NCI-H510A treated with DMSO at 0.1 percent for 48 hours (cell line): ENCODE measurements at places on chromosomes 7 and 10.
A peak's percentile ranks its signal among the peaks of the same experiment; 100 is the strongest.

DNA sequence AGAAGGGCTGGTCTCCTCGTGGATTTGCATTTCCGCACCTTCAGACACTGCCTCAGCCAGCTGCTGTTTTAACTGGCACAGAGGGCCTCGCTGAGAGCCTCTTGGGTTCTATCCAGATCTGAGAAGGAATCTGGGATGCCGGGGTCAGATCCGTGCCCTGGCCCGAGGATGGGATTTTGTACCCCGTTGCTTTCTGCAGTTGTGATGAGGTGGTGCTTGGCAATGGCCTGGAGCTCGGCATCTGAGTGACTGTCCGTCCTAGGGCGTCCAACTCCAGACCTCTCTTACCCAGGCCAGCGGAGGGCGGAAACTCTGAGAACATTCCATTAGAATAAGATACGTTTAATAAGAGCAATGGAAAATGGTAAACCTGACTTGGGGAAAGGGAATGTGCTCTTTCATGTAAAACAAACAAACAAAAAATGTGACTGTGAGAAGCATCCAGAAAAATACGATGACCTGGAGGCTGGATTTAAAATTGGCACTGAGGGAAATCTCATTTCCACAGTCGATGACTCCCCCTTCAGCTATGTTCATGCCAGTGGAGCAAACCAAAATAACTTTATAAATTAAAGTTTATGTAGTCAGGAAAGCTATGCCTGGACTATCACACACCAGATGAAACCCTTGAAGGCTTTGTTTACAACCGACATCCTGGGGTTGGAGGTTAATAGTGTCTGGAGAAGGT is 39.6 kb downstream of the GRK5 start:
- peak; percentile 71 for DNase-seq

GRCh38 chr7:159126311-159127260 is 18.1 kb downstream of the VIPR2 start:
- no peak for DNase-seq

- DNase-seq, result no peak
Observed at GRCh38 chr10:48284002-48284546, 9.6 kb upstream of the FRMPD2 start.

GRCh38 chr7:151925446-151926335 is 30.6 kb upstream of the GALNTL5 start:
- peak; percentile 7 for DNase-seq

GRCh38 chr10:6916601-6917000 is 336.5 kb upstream of the PRKCQ start:
- no peak for DNase-seq

GRCh38 chr7:20030417-20030816 is 186.8 kb downstream of the MACC1 start:
- no peak for DNase-seq

DNA sequence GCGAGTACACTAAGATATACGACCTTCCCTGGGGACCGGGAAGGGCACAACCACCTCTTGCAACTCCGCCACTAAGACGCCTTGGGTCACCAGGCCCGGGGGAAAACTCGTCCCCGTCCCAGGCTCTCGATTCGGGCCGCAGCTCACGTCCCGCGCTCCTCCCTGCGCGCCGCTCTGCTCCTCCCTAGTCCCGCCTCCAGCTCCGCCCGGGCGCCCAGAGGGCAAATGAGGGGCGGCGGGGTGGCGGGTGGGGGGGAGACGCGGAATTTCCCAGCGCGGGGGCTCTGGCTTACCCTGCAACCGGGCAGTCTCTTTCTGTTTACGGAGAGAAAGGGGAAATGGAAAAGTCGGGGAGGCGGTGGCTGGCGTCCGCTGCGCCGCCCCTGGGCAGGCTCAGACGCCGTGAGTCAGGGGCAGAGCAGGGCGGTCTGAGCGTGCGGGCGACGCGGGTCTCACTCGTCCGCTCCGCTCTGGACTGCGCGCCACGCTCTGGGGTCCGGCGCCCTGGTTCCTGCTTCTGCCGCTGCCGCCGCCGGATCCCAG is at the start of gene MAP3K8:
Gene MAP3K8, plus strand, starts transcription at position 455 of the 543 bp plus-strand sequence. CDS start 4,755 bp downstream, outside the sequence.
- peak; percentile 57 for DNase-seq

DNA sequence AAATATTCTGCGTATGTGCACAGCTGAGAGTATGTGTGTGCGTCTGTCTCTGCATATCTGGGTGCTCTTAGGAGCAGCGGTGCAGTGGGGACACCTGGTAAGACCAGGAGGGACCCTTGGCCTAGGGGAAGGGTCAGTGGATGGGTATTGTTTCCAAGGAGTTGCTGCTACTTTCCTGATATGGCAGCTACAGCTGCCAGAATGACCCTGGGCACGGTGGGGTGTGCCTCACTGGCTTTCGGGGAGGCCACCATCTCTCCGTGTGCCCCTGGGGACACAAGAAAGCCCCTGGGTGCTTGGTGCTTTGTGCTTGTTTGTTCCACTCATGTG is 8.6 kb downstream of the PFKFB3 start:
- no peak for DNase-seq

GRCh38 chr7:41652267-41652666 is 50.6 kb downstream of the INHBA start:
- no peak for DNase-seq

DNA sequence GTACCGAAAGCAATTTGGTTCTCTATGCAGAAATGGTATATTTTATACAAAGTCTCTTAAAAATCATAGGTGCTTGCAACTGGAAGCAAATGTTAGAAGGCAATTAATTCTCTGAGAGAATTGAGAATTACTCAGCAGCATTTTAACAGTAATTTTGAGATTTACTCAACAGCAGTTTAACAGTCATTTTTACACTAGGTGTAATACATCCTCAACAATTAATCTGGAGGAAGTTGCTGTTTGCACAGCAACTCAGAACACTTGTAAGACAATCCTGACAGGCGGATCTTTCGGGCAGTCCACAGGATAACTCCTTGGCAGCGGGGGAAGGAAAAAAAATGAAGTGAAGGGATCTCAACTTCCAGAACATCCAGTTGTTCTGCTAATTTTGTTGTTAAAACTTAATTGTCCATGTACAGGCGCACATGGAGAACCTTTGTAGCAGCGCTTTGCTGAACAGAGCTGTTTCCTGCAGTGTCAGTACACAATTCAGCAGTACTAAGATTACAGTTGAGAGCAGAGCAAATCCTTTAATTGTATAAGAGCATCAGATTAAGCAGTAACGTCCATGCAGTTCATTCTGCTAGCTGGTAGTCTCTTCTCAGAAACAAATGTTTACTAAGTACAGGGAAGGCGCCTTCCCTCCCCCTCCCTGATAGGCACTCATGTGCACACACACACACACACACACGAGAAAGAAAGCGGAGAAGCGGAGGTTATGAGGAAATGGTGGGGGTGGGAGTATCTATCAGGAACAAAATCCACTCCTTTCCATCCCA is 43.8 kb downstream of the ENO4 start:
- DNase-seq, result peak; percentile 7

DNA sequence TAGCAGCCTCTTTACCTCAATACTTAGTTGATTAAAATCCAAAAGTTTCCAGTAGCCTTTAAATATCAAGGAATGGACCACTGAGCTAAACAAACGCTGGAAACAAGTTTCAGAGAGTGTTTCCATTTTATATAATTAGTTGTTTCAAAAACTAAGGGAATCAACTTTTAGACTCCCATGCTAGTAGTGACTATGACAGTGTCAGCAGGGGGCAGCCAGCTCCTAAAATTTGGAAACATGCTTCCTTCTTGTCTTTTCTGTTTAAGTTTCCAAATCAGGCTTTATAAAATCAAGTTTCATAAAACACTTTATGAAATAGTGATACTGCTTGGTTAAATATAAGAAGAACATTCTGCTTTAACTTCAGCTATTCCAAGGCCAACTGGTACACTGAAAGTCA is 138.2 kb upstream of the TMEM229A start:
- DNase-seq, result no peak

DNA sequence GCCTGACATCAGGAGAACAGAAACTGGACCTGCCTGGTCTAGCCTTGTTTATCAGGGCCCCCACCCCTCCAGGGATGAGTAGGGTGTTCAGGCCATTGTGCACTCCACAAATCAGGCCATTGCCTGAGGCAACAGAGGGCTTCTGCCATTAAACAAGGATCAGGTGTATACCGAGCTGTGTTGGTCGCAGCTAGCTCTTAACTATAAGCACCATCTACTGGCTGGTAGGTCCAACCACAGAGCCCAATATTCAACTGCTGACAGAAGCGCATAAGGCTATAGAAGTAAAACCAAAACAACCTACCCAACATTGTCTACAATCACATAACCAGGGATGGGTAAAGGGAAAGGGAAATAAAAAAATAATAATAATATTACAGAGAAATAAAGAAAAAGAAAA is 451.7 kb upstream of the TEX47 start:
- no peak for DNase-seq

DNA sequence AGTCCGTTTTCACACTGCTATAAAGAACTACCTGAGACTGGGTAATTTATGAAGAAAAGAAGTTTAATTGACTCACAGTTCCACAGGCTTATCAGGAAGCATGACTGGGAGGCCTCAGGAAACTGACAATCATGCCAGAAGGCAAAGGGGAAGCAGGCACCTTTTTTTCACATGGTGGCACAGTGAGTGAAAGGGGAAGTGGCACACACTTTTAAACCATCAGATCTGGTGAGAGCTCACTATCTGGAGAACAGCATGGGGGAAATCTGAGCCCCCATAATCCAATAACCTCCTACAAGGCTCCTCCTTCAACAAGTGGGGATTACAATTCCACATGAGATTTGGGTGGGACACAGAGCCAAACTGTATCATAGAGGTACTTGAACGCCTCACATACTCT is 30.0 kb downstream of the AGR3 start:
- no peak for DNase-seq

GRCh38 chr7:158021836-158022235 is 565.8 kb downstream of the PTPRN2 start:
- DNase-seq, result no peak

- DNase-seq, result no peak
Observed at GRCh38 chr10:92681306-92681834, 8.4 kb upstream of the HHEX start.

- DNase-seq, result no peak
Observed at GRCh38 chr7:133563251-133563650, 310.4 kb downstream of the EXOC4 start.

GRCh38 chr7:36048902-36049240 is 104.2 kb upstream of the EEPD1 start:
- no peak for DNase-seq

DNA sequence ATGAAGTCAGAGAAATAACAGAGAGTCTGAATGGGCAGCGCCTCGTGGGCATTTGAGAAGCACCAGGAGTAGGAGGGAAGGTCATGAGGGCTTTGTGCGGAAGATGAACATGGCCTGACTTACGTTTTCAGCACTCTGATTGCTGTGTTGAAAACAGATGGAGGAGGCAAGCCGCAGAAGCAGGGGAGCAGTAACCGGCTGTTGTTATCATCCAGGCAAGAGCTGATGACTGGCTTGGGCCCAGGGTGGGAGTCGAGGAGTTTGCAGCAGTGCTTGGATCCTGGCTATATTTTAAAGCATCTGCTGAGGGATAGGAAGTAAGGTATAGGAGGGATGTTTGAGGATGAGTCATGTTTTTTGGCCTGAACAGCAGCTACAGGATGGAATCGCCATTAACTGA is 12.7 kb upstream of the PDLIM1 start:
- DNase-seq, result no peak

- no peak for DNase-seq
Observed at GRCh38 chr7:15707570-15707969, 21.1 kb upstream of the MEOX2 start.

- no peak for DNase-seq
Observed at GRCh38 chr7:100864263-100864845, 2.8 kb upstream of the TRIP6 start.

DNA sequence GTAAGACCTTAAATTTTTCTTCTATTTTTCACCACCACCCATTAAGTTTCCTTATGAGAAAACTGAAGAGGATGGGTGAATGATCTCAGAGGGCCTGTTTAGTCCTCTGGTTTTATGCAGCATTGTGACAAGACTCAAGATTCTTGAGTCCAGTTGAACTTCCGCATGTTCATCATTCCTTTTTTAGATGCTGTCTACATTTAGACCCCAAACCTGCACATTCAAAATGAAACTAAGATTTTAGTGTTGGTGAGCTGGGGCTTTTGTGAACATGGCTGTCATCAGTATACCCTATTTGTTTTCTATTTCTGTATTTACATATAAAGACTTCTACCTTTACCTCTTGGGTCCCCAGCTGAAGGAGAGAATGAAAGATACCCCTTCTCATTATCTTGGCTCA is 31.1 kb downstream of the NET1 start:
- DNase-seq, result no peak

DNA sequence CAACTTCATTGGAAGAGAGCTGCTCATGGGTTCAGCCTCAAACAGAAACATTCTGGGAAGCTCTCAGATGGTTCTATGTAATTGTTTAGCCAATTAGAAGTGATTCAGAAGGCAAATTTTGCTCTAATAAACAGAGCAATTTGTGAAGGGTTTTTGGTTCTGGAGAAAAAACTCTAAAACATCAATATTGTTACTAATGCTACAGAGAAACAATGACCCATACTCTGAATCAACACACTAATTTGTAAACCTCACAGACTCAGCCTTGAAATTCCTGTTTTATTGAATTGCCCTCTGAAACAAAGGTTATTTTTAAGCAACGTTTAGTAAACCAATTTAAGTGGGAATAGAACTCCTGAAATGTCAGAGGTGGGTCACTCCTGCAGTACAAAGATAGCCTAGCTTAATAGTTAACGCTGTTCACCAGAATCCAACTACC is 171.6 kb upstream of the SVIL start:
- DNase-seq, result no peak

DNA sequence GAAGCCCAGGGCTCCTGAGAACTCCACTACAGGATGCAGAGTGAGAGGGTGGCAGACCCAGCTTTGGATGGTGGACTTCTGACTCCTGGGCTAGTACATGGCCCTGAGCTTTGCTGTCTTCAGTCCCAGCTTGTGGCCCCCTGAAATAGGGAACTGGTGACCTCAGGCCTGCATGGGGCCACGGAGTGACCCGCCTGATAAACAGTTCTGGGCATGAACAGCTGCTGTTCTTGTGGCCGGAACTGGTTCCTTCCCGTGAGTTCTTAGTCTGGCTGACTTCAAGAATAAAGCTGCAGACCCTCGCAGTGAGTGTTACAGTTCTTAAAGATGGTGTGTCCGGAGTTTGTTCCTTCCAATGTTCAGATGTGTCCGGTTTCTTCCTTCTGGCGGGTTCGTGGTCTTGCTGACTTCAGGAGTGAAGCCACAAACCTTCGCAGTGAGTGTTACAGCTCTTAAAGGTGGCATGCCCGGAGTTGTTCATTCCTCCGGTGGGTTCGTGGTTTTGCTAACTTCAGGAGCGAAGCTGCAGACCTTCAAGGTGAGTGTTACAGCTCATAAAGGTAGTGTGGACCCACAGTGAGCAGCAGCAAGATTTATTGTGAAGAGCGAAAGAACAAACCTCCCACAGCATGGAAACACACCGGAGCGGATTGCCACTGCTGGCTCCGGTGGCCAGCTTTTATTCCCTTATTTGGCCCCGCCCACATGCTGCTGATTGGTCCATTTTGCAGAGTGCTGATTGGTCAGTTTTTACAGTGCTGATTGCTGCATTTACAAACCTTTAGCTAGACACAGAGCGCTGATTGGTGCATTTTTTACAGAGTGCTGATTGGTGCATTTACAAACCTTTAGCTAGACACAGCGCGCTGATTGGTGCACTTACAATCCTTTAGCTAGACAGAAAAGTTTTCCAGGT is 268.0 kb downstream of the ZEB1 start:
- DNase-seq, result no peak
